ENCODE measurements at places on chromosomes 5 and 9.

- no peak for DNase-seq
These were observed 51.3 kb downstream of the TNFSF15 start for GRCh38 chr9:114754581-114754980.

DNA sequence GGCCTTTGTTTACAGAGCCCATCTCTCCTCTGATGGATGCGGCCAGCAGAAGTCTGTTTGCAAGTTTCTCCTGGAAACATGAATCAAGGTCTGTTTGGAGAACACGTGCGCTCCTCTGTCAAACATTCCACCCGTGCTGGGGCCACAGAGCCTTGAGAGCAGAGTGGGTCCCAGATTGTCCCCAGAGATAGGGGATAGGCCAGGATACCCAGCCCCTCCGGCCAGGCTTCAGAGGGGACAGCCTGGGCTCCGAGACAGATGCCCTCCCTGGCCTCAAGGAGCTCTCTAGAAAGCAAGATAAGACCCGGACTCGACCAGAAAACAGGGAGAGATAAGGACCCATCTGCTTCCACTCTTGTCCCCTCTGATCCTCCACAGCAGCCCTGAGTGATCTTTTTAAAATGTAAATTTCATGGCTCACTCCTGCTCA lies 40.4 kb upstream of the HAND1 start:
- DNase-seq, result no peak

- DNase-seq, result no peak
These were observed 9.9 kb downstream of the POLR3G start for GRCh38 chr5:90484540-90484939.

- DNase-seq, result no peak
These were observed 11.7 kb upstream of the SETX start for GRCh38 chr9:132366481-132366880.

DNA sequence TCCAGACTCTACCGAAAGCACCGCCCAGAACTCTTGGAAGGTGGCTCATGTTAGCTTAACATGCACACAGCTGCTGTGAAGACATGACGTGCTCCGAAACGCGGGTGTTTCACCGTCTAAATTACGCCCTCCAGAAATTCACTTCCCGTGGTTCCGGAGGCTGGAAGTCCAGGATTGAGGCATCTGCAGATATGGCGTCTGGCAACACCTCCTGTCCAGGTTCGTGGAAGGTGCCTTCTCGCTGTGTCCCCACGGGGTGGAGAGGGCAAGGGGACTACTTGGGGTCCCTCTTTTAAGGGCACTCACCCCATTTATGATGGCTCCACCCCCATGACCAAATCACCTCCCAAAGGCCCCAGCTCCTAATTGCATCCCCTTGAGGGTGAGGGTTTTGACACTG lies 348.0 kb upstream of the IRX2 start:
- no peak for DNase-seq

GRCh38 chr9:35158501-35159280 lies 3.1 kb upstream of the UNC13B start:
- DNase-seq, result no peak

GRCh38 chr5:173633304-173633703 lies 16.9 kb upstream of the BOD1 start:
- DNase-seq, result no peak

- DNase-seq, result no peak
These were observed 68.3 kb downstream of the SMARCA2 start for GRCh38 chr9:2083479-2083878.

GRCh38 chr5:32095261-32095671 lies 78.9 kb downstream of the GOLPH3 start:
- no peak for DNase-seq

- DNase-seq, result no peak
These were observed 60.8 kb downstream of the MEGF10 start for GRCh38 chr5:127351418-127351817.

- DNase-seq, result no peak
These were observed 34.6 kb downstream of the C5orf15 start for GRCh38 chr5:133933670-133934295.

- DNase-seq, result no peak
These were observed 6.1 kb upstream of the PRR16 start for GRCh38 chr5:120457839-120458507.

- no peak for DNase-seq
These were observed 1.4 kb downstream of the RALGPS1 start for GRCh38 chr9:126915846-126916543.
